ENCODE measurements at places on chromosomes 5 and 9.
A peak's percentile ranks its signal among the peaks of the same experiment; 100 is the strongest.

- no peak for DNase-seq
Measured at GRCh38 chr5:149011084-149011483, 51.8 kb downstream of the SH3TC2 start.

DNA sequence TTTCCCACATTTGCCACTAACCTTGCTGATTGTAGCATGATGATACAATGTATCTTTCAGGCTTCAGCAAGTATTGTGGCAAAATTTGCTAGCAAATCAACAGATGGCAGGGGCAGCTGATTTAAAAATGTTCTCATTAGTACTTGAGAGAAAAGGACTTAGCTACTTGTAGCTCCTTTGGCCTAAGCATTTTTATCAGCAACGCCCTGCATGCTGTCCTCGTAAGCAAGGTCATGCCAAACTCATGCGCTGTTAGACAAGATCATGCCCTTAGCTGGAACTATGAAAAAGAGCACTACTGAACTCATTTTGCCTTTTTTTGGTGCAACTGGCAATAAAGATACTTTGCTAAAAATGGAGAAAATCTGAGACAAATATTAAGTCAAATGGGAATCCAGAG lies 197.1 kb downstream of the ICE1 start:
- DNase-seq, result no peak

- DNase-seq, result no peak
Measured at GRCh38 chr5:123940416-123940815, 428.4 kb downstream of the CSNK1G3 start.

- DNase-seq, result no peak
Measured at GRCh38 chr5:91098541-91098940, 284.6 kb downstream of the ARRDC3 start.

DNA sequence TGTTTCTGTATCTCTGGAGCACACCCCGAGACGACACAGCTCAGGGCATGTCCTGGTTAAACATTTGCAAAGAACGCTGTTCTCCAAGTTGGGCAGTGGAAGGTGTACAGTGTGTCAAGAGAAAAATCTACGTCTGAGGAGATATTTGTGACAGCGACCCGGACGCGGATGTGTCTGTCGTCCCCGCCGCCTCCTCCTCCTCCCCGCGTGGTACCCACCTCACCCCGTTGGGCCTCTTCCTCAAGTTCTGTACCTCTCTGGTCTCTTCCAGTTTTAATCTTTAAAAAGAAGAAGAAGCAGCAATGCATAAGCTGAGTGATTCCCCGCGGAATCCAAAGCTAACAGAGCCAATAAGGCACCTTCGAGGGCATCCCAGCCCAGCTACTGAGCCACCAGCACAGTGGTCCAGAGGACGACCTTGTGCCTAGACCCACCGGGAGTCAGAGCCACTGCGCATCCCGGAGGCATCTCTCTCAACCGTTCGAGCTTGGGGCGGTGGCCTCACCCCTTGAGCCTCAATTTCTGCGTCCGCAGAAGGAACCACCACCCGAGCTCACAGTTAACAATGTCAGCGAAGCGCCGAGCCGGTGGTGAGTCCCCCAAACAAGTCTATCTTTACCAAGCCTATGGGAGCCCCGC lies 467 bp downstream of the C9orf78 start:
- peak; percentile 21 for DNase-seq

DNA sequence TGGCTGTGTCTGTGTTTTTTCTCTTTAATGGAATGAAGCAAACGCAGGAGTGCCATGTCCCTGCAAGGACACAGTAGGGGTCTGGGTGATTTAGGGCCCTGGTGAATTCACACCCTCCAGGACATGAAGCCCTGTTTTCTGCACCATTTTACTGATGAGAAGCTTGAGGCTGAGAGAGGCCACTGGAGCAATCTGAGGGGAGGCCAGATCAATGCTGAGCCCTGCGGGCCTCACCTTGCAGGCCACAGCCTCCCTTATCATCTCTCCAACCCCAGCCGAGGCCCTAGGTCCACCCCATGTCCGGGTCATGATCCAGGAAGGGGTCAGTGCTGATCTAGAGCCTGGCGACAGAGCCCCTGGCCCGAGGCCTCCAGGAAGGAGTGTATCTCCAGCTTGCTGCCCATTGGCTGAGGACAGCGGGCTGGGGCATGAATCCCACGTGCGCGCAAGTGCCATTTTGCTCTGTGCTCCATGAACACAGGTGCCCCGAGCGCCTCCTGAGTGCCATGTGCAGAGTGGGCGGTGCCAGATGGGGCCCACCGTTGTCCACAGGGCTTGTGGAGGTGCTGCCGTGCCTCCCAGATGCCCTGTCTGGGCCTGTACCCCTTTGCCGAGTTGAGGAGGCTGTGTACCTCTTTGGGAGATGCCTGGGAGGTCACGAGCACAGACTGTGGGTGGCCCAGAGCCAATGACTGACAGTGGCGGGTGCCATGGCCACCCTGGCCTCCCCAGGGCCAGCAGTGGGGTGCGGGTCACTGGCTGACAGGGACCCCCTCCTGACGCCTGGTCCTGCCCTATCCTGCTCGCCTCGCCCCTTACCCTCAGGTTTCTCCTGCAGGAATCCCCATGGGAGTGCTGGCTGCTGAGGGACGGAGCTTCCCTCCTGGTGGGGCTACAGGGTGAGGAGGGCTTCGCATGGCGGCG lies 32.3 kb upstream of the LPCAT1 start:
- DNase-seq, result no peak

DNA sequence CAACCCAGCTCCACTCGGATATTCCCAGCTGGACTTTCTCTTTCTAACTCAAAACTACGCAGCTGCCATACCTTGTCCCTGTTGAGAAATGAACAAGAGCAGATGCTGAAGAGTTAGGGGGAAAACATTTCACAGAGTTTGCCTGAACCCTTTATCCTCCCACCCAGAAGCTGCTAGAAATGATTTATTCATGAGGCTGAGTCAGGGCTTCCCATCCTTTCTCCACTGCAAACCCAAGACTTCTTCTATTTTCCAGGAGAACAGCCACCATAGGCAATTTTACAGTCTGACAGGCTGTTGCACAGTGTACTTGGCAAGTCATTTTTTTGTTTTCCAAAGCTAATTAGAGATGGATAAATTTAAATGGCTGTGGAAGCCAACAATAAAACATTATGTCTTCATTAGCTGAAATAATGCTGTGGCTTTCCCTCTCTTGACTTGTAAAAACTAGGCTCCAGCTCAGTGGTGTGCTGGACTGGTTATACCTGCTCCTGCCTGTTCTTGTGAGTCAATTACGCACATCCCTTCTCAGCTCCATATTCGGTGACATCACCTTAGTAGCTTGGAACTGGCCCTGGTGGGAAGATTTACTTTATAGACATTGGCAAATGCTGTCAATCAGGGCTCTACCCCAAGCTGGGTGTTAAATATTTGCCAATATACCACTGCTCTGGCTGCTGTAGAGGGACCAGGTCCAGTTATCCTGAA lies 71.9 kb downstream of the KIF4B start:
- no peak for DNase-seq

- no peak for DNase-seq
Measured at GRCh38 chr5:175246242-175246888, 197.6 kb downstream of the DRD1 start.

All from stimulated activated CD4-positive, alpha-beta T cell treated with anti-CD3 and anti-CD28 coated beads, Interleukin-1b, Interleukin-23, amount 100 ng/mL, for 1 hour (primary cell).